ENCODE measurements at places on chromosomes 3 and 15. TPM values are rescaled to one million over a fixed set of nuclear protein-coding genes. Genes with fewer than 3 reads are reported as not detected.

FILIP1L gene
- total RNA-seq = 77.0 TPM

GRCh38 chr3:125618851-125619250, 23.6 kb upstream of the OSBPL11 start:
- no peak for DNase-seq

DNA sequence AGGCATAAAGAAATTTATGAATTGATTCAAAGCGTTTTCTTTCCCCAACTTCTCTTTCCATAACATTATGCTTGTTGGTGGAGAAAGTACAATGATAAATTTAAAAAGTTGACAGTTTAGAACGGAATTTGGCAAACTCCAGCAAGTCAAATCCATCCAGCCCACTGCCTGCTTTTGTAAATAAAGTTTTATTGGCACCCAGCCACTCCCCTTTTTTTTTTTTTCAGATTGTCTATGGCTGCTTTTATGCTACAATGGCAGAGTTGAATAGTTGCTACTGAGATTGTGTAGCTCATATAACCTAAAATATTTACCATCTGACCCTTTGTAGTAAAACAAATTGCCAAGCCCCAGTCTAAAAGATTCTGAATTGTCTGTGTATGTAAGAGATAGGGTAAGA, 112.8 kb upstream of the RBMS3 start:
- DNase-seq = no peak

- no peak for DNase-seq
These were observed 153.0 kb upstream of the MLF1 start for GRCh38 chr3:158418035-158418434.

GRCh38 chr3:143935678-143936077, 35.9 kb upstream of the DIPK2A start:
- DNase-seq = no peak

PATL2 gene
- total RNA-seq = 6.8 TPM

SCAANT1 gene
- total RNA-seq = not detected
